SK-N-DZ (cell line): ENCODE measurements at places on chromosomes 3 and 15.

DNA sequence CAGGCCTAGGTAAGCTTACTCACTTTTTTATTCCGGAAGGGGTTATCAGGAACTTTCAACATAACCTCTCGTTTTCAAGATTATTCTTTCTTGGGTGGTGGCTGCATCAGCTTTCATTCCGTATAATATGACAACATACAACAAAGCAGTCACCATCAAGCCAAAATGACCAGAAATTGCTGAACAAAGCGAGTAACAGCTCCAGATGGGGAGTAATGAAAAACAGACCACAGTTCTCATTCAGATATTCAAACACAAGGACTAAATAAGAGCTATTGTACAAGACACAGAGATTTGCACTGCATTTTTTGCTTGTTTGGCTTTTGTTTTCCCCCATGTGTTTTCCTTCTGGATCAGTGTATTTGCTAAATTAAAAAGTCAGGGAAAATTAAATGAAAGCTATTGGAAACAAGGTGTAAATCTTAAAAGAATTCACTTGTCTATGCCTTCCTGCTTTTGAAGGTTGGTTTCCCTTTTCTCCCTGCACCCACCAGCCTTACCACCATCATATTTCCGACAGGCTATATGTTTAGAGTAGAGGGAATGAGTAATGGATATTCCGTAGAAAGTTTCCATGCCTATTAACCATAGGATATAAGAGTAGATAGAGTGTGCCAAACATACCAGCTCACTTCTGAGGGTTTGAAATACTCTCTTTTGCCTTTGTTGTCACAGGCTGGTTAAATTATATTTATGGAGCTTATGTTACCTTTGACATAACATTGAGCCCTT, 213.6 kb downstream of the RBMS3 start:
- peak; percentile 58 for DNase-seq

GRCh38 chr3:159245871-159246270, 444.0 kb downstream of the MFSD1 start:
- DNase-seq, result no peak

- peak; percentile 55 for DNase-seq
Observed at GRCh38 chr3:81581966-81582599, 179.4 kb downstream of the GBE1 start.

GRCh38 chr15:62781081-62781497, 261.5 kb upstream of the TPM1 start:
- peak; percentile 56 for DNase-seq

DNA sequence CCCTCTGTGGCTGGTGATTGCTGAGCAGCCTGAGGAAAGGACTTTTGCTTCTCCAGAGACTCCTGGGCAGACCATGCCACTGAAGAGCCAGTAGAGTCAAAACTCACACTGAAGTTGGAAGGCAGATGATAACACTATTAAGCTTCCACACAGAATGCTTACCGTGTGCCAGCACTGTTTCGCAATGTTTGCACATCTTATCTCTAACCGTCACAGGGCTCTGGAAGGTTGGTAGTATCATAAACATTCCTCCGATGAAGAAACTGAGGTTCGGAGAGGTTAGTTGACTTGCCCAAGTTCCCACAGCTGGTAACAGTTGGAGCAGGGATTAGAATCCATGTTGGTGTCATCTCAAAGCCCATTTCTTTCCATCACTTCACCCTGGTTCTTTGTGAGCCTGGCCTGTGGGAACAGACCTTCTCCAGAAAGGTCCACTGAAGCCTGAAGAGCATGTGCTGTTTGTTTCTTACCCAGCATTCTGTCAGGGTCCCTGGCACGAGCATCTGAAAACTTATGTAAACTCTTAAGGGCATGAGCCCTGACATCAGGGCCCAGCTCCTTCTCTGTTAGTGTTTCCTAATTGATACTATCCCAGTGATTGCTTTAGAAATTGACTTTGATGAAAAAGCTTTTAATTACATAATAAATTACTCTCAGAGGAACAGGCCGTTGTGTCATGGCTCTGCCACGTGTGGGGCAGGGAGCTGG, 77.0 kb upstream of the PRR23C start:
- DNase-seq, result no peak

GRCh38 chr3:63228677-63229076, 49.4 kb upstream of the SYNPR start:
- peak; percentile 73 for DNase-seq

DNA sequence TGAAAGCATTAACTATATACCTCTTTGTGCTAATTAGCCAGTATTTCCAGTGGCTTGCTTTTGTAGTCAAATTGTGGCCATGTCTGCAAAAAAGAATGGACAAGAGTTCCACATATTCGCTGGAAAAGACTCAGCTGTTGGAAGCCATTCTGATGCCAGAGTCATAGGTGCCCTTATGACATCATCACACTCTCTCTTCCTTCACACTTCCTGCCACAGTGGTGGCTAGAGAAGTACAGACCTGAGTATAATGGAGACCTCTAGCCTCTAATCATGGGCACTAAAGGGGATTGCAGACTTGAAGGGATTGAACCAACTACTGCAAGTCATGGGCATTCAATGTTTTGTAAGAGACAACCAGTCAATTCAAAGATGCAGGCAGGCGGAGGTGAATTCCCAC, 38.3 kb upstream of the IQCF6 start:
- DNase-seq, result no peak

DNA sequence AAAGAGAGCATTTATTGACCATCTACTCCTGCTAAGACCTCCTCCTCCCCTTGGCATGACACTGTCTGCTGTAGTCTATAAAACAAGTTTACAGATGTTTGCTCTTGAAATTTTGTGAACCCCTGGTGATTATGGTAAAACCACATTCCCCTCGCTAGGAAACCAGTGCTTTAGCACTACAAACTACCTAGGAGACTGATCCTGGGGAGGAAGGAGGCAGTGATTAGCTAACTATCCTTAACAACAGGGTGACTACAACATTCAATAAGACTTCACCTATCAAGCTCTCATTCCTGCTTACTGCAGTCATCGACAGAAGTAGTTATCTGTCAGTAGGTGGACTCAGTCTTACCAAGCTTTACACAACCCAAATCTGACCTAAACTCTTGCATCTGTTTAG, 371.3 kb downstream of the TUSC7 start:
- DNase-seq, result no peak

- peak; percentile 47 for DNase-seq
Observed at GRCh38 chr3:184259878-184260723, 1.3 kb downstream of the CAMK2N2 start.

DNA sequence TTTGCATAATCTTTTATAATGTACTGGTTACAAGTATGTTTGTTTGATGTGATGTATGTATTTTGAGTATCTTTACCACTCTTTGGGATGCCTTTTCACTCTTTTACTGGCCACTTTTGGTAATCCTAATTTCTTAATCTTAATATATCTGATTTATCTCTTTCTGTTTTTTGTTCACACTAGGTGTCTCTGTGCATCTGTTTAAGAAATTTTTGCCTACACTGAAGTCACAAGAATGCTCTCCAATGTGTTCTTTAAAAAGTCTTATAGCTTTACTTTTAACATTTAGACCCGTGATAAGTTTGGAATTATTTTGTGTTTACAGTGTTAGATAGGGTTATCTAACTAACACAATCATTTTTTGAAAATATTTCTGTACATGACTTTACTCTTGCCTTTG, 659.1 kb downstream of the SI start:
- DNase-seq, result no peak

DNA sequence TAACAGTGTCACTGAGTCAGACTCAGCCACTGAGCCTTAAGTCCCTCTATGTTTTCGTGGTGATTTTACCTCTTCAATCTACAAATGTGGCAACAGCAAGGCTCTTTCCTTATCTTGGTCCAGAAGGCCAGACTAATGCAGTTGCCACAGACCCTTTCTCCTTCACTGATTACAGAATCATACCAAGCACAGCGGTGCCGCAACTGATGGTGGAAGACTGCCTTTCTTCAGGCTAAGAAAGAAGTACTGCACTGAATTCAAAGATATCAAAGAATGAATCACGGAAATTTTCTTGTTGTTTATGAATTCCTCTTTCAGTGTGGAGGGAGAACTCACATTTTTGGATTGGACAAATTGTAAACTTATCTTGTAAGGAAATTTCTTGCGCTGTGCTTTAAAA, 18.6 kb downstream of the DCP1A start:
- DNase-seq, result no peak

DNA sequence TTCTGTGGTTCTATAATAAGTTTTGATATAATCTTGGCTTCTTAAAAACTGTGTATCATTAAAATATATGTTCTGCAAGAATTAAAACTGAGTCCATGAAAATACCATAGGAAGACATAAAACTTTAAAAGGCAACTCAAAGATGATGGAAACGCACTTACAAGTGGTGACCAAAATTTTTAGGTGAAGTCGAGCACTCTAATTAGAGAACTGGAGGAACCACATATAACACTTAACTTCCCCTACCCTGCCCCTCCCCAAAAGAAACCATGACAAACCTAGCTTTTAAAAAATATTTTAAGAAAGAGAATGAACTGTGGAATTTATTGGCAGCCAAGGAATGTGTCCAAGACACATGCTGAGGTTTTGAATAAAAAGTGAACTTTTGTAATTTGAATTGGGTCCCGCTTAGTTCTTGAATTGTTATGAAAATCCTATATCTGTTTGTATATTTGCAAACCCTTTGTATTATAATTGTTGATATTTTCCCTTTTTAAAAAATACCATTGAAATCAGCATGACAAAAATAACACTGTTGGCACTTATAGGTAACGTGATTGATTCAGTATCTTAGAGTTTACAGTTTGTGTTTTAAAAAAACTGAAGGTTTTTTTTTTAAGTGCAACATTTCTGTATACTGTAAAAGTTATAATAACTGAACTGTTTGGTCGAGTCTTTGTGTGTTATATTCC, 7.7 kb downstream of the NR2F2 start:
- DNase-seq, result no peak

- DNase-seq, result no peak
Observed at GRCh38 chr15:22948056-22948455, 32.1 kb downstream of the CYFIP1 start.

DNA sequence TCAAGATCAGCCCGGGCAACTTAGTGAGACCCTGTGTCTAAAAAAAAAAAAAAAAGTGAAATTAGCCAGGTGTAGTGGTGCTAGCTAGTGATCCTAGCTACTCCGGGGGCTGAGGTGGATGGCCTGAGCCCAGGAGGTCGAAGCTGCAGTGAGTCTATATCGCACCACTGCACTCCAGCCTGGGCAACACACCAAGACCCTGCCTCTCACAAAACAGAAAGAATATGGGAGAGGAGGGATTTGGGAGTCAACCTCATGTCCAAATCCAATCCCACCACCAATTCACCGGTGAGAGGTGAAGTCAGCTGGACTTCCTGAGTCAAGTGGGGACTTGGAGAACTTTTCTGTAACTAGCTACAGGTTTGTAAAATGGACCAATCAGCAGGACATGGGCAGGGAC, 80.5 kb upstream of the MFGE8 start:
- no peak for DNase-seq

- no peak for DNase-seq
Observed at GRCh38 chr15:76176487-76177085, 116.8 kb downstream of the TMEM266 start.

DNA sequence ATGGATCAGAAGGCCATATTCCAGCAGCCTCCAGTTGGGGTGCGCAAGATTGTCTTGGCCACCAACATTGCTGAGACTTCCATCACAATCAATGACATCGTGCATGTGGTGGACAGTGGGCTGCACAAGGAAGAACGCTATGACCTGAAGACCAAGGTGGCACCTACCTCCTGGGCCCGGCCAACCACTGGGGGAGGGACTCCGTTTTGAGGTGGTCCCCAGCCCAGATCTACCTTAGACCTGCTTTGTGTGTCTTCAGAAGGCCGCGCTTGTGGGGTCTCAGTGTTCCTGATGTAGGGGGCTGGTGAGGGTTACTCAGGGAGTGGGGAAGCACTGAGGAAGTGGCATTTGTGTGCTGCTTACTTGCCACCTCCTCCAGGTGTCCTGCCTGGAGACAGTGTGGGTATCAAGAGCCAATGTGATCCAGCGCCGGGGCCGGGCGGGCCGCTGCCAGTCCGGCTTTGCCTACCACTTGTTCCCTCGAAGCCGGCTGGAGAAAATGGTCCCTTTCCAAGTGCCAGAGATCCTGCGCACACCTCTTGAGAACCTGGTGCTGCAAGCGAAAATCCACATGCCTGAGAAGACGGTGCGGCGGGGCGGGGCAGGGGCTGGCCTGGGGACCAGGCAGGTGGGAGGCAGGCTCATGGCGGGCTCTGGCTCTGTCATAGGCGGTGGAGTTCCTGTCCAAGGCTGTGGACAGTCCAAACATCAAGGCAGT, 45.0 kb downstream of the DHX30 start:
- no peak for DNase-seq

GRCh38 chr15:31158858-31159569, 57.5 kb upstream of the TRPM1 start:
- no peak for DNase-seq

DNA sequence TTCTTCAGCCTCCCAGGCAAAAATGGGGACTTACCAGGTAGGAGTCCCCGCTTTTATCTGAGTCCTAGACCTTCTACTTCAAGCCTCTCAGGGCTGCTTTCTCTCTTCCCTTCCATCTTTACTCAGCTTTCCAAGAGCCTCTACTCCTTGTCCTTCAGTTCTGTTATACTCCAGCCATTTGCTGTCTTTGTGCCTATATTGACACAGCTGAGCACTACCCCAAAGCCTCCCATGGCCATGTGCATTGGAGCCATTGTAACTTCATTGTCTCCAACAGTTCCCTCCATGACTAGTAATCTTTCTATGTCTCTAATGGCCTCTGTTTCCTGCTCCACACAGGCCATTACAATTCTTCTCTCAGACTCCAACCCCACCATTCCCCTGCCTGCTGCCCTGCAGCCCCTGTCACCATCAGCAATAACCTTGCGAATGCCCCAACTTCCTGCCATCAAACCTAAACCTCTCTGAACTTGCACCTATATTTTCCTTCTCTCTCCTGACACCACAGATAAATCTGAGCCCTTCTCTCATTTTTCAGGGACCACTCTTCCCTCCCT, 77.9 kb upstream of the ADPGK start:
- DNase-seq, result no peak

DNA sequence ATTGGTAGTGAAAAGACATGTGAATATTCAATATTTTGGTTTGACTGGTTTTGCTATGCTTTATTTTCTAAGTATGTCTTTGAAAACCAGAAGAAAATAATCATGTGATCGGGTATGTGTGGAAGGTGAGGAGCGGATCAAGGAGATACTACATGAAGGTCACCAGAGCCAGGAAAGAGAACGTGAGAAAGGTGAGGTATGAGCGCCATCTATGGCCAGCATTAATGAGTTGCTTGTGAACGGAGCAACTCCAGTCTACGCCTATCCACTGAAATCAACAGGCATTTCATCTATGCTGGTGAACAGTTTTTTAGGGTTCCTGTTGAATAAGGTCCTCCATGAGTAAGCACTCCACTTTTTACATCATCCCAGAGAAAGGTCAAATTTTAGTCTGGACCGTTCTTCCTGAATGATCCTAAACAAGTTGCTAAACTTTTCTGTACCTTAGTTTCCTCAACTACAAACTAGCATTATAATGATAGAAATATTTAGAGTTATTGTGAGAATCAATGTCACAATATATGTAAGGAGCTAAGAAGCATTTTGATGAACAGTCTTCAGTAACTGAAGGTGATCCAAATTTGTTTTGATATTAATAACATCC, 1435.2 kb upstream of the CADM2 start:
- DNase-seq, result peak; percentile 75
